ENCODE measurements at places on chromosomes 12 and 14.

DNA sequence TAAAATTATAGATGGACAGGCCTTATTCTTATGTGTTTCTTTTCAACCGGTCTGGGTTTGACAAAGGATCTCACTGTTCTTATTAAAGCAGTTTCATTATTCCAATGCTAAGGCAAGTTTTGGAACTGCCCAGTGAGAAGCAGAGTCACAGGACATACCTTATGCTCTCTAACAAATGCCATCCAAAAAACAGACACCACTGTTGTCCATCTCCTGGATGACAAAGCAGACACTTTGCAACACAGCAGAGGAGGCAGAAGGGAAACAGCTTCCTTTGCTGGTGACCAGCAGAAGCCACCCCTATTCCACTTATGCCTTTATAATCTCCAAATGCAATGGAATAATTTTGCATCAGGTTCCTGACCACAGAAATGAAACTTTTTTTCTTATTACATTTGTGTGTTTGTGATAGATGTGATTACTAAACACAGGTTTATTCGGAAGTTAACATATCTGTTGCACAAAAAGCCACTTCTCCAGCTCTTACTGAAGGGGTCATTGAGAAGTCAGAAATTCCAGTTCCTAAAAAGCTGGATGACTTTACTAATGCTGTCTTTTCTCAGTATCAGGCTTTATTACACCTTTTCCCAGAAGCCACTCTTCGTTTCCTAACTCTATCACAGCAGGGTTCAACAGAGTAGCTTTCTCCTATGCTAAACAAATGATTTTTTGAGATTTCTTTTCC, 115.6 kb downstream of the BTG1 start:
- DNase-seq, result no peak

GRCh38 chr12:125096894-125097293, 31.7 kb downstream of the AACS start:
- DNase-seq, result no peak

GRCh38 chr14:77375164-77375950, 1.5 kb downstream of the TMED8 start:
- no peak for DNase-seq

DNA sequence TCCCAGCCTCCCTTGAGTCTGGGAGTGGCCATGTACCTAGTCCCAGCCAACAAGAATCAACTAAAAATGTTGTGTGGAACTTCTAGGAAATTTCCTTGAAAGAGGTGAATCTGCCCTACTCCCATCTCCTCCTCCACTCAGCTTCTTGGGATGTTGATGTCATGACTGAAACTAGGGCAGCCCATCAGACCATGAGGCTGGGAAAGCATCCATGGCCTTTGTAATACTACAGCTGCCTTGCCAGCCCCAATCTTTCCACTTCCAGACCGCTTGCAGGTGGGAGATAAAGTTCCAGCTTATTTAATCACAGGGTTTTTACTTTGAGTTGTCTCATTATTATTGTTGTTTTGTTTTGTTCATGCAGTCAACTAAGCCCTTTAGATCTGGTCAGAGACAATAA, 170.3 kb upstream of the LMNTD1 start:
- DNase-seq, result peak; percentile 4

Measured in epithelial cell of esophagus (primary cell).